Caudate nucleus (tissue), 63 donors: ENCODE measurements at places on chromosomes 7 and 10.

- DNase-seq = no peak
Observed at GRCh38 chr7:40815512-40815911, 680.7 kb downstream of the SUGCT start.

GRCh38 chr7:109284943-109285342 lies 715.3 kb downstream of the DNAJB9 start:
- no peak for DNase-seq

DNA sequence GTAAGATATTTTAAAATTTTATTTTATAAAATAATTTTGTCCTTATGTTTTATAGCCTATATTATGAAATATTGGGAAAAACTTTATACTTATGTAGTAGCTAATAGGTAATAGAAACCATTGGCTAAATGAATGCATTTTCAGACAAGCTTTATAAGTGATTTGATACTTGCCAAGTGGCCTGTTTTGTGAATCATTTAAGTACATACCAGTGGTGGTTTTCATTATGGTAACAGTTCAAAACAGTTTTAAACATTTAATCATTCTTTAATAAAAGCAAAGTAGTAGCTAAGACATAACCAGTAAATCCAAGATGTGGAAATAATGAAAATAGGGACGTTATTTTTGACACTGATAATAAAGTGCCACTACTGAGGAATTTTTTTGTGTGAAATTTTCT lies 182.2 kb downstream of the PHF14 start:
- DNase-seq = no peak

GRCh38 chr10:47061776-47062175 lies 150.5 kb downstream of the PTPN20 start:
- DNase-seq = no peak

- DNase-seq = no peak
Observed at GRCh38 chr10:16314259-16314658, 122.6 kb upstream of the PTER start.

GRCh38 chr7:47336472-47337425 lies 245.2 kb downstream of the TNS3 start:
- no peak for DNase-seq

DNA sequence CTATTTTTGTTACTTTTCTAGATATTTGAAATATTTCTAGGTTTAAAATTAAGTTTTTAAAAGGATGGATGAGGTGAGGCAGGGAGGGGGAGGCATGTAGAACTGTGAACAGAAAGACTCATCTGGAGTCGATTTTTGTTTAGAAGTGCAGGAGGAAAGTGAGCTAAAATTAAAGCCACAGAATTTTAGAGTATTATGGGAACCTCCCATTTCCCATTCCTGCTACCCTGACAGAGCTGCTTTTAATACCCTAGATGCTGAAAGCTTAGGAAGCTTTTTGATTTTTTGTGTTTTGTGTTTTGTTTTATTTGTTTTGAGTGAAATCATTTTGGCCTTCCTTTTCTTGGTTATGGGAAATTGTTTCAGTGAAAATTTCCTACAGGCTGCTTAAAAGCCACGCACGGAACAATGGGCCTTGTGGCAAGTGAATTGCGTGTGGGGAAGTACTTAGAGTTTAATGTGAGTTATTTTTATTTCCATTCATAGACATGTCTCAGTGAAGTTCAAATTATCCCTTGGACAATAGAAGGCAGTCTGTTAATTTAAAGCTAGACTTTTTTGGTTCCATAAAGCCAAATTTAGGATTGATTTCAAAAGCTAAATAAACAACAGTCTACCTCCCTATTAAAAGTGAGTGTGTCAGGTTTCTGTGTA lies 102.0 kb upstream of the HDAC9 start:
- no peak for DNase-seq

DNA sequence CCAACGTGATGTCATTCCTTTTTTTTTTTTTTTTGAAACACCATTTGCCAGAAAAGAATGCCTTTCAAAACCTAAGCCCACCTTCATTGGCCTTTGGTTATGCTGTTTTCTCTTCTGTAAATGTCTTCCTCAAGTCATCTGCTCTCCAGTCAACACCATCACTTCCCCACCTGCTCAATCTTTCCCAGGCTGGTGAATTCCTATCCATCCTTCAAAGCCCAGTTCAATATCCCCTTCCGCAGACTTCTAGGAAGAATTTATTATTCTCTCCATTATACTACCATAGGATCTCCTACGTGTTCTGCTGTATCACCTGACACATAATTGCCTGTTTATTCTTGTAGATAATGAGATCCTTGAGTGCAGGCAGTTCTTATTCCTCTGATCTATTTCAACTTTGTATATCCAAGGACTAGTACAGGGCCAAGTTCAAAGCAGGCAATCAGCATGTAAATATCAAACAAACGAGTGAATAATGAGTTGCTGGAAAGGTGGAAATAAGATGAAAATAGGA lies 73.5 kb upstream of the PRR15 start:
- no peak for DNase-seq

- DNase-seq = no peak
Observed at GRCh38 chr7:91346426-91346825, 82.2 kb downstream of the FZD1 start.

GRCh38 chr10:21742740-21743412 lies 208.8 kb downstream of the MLLT10 start:
- no peak for DNase-seq

DNA sequence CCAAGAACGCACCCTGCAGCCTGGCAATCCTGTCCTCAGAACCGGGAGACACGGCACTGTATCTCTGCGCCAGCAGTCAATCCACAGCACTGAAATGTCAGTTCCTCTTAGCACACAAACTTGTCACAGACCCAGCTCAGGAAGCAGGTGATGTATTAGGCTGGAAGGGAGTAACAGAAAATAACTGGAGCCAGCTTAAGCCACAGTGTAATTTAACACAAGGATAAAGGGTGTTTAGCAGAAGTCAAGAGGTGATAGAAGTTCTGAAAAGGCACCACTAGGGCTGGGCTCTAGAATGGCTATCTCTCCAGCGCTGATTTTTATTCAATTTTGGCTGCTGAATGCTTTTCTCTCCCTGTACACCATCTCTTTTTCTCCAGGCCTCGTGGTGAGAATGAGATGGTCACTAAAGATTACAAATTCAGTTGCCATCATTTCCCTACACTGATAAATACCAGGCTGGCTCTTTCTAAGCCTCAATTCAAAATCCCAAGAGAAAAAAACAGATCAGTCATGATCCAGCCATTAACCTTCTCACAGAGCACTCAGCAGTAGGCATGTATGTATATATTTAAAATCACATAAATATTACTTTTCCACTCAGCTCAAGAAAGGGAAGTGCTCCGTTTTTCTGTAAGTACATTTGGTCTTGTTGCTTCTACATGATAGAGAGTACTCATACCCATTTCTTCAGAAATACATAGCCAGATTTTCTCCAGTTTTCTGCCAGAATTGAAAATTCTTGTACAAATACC lies 102.7 kb upstream of the PRSS1 start:
- no peak for DNase-seq

DNA sequence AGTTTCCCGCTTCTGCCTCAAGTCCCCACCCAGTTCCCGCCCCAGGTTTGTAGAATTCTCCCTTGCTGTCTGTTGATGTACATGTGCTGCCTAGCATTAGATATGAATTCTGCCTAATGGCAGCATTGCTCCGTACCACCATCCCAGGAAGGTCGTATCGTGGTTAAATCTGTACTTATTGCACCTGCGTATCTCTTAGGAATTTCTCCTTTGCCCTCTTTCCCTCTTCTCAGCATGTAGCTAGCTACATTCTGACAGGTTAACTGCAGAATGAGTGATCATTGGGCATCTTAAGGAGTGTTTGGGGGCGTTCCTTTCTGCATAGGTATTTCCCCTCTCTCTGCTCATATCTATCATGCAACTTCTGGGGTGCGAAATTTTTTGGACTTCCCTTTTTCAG lies 293.1 kb downstream of the GPR158 start:
- DNase-seq = no peak

DNA sequence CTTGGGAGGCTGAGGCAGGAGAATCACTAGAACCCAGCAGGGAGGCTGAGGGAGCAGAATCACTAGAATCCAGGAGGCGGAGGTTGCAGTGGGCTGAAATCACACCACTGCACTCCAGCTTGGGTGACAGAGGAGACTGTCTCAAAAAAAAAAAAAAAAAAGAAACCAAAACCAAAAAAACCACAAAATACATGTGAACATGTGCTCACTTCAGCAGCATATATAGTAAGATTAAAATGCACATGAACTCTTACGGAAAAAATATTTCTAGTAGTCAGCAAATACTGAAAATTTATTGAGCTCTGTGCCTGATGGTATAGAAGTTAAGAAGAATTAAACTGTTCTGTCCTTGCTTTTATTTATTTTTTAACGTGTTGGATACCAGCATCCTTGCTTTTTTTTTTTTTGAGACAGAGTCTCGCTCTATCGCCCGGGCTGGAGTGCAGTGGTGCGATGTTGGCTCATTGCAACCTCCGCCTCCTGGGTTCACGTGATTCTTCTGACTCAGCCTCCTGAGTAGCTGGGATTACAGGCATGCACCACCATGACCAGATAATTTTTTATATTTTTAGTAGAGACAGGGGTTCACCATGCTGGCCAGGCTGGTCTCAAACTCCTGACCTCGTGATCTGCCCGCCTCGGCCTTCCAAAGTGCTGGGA lies 9.6 kb upstream of the ZNF487 start:
- no peak for DNase-seq

- DNase-seq = no peak
Observed at GRCh38 chr10:60414877-60415585, 25.4 kb upstream of the ANK3 start.

DNA sequence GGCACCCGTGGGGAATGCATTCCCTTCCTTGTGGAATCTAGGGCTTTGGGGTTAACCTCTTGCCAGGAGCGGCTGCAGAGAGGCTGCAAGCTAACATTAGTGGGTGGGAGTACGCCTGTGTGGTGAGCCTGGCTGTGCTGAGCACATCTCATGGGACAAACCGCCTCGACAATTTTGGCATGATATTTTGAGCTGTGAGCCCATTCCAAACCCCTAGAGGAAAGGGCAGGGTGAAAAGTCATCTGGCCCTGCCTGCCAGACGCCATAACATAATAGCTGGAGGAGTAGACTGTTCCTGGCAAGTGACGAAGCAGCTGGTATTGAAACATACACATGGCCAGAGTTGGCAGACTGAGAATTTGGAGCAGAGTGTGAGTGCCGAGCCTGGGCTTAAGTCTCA lies 110.0 kb downstream of the TACC2 start:
- DNase-seq = no peak

DNA sequence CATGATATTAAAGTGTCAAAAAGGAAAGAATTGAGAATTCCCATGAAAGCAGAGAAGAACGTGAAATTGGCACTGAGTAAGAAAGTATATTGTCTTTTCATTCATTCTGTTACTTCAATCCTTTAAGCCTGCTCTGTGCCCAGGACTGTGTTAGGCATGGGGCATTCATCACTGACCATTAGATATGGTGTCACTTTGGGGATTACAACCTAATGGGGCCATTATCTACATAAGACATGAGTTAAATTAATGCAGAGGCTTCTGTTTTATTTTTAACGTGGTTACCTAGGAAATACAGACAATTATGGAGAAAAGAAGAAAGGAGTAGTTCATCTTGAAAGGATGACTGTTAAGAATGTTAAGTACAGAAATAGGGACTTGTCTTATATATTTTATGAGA lies 163.5 kb upstream of the LRGUK start:
- no peak for DNase-seq

DNA sequence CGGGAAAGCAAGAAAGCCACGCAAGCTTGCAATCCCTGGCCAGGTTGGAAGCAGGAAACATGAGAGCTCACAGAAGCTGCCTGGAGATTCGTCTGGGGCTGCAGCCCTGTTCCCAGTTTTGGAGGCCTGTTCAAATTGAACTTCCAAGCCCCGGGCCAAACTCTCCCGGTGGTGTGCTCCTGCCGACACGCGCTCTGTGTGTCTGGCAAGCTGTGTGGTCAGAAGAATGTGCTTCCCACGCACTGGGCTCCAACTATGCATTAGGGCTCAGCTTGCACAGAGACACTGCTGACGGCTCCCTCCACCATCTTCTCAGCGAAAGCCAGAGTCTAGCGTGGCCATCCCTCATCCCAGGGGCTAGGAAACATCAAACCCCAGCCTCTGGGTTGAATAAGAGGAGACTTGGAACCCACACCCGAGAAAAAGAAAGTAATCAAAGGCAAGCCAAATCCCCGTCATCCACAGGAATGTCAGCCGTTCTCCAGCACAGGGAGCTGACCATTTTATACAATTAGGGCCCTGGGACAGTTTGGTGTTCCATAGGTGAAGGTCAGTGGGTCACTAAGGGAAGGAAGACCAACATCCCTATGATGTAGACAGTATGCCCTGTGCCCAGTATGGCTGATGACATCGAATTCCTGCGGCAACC lies 107.2 kb downstream of the FGFR2 start:
- DNase-seq = no peak

DNA sequence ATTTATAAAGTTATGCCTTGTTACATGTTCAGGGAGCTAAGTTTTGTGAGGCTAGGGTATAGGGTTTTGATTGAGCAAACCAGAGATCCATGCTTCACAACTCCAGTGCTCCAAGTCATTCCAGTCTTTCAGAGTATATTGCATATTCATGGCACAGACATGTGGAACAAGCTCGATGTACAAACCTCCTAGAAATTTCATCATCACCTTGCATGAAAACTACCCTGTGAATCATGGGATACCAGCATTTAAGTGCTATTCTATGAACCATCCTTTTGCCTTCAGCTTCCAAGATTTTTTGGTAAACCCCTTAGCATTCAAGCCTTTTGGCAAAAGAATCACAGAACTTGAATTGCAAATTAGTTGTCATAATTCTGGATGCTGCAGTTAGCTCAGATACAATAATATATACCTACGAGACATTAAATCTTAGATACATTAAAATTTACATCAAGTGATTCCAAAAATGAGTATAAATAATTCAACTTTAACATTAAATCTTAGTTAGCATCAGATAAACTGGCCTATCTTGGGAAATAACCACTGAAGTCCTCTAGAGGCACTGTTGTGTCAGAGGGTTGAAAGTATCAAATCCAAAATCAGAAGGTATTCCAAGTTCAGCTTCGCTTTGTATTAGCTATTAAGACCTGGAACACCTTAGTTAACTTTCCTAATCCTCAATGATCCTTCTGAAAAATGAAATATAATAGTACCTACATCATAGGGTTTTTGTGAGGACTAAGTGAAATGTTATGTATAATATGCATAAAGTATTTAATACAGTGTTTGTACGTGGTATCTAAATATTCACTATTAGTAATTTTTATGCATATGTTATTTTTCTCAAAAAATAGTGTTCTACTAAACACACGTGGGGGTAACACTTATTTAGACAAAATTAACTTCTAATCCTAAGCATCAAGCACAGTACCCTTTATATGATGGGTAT lies 55.5 kb upstream of the CABCOCO1 start:
- no peak for DNase-seq

GRCh38 chr7:99824091-99824490 lies 3.7 kb upstream of the CYP3A43 start:
- DNase-seq = no peak

DNA sequence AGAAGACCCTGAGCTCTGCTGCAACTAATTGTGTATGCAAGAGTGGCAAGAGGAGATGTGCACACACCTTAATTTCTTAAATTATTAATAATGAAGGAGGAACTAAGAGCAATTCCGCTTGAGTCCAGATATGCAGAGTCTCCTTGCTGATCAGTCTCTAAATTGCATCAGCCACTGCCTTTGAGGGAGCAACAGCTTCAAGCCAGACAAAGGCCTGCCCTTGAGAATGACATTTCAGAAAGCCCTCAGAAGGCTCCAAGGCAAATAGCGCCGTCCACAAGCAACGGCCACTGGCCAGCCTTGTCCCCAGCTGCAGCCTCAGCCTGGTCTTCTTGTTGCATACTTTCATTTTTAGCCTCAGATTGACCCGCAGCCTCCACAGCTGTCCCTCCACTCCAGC lies 110.6 kb upstream of the RNF32 start:
- DNase-seq = no peak
